ENCODE measurements at places on chromosomes 16 and 17.

GRCh38 chr17:37064956-37065355 is 116.2 kb downstream of the AATF start:
- no peak for DNase-seq

DNA sequence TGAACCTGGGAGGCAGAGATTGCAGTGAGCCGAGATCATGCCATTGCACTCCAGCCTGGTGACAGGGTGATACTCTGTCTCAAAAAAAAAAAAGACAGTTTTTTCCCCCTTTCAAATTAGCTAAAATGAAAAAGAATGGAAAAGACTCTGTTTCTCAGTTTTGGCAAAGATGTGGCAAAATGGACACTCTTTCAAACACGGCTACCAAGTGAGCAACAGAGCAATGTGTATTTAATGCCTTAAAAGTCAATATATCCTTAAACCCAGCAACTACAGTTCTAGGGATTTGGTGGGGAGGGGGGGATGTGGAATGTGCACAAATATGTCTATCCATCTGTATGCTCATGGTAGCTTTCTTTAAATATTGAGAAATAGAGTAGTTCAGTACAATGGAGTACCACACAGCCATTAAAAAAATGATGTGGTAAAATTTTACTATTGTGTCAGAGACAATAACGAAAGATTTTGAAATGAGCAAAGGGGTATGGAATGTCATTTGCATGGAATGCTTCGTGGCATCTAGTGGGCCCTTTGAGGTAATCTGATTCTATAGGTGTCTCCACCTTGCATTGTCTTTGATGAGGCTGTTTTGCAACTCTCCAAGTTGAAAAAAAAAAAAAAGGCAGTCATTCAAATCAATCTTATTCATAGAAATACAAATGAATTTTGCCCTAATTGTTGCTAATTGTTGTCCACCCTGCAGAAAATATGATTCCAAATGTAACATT is 108.1 kb downstream of the AXIN2 start:
- no peak for DNase-seq

- DNase-seq = peak; percentile 13
Measured at GRCh38 chr16:85055493-85056210, 28.1 kb downstream of the KIAA0513 start.

DNA sequence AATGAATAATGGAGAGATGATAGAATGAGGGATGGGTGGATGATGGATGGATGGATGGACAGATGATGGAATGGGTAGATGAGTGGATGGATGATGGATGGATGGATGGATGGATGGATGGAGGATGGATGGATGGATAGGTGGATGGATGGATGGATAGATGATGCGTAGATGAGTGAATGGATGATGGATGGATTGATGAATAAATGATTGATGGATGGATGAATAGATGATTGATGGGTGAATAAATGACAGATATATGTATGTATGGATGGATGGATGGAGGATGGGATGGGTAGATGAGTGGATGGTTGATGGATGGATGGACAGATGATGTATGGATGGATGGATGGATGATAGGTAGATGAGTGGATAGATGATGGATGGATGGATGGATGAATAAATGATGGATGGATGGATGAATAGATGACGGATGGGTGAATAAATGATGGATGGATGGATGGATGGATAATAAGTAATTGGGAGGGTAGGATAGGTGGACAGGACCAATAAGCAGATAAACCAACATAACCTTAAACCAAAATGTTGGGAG is 7.9 kb downstream of the TRPV3 start:
- DNase-seq = no peak

- DNase-seq = no peak
Measured at GRCh38 chr17:1412185-1413110, 12.4 kb upstream of the YWHAE start.

Data from germinal center (tissue), 1 donor.